CD4-positive, alpha-beta T cell (primary cell): ENCODE measurements at places on chromosomes 6 and 20.

GRCh38 chr6:117327149-117328004 is 62.0 kb downstream of the VGLL2 start:
- no peak for DNase-seq

DNA sequence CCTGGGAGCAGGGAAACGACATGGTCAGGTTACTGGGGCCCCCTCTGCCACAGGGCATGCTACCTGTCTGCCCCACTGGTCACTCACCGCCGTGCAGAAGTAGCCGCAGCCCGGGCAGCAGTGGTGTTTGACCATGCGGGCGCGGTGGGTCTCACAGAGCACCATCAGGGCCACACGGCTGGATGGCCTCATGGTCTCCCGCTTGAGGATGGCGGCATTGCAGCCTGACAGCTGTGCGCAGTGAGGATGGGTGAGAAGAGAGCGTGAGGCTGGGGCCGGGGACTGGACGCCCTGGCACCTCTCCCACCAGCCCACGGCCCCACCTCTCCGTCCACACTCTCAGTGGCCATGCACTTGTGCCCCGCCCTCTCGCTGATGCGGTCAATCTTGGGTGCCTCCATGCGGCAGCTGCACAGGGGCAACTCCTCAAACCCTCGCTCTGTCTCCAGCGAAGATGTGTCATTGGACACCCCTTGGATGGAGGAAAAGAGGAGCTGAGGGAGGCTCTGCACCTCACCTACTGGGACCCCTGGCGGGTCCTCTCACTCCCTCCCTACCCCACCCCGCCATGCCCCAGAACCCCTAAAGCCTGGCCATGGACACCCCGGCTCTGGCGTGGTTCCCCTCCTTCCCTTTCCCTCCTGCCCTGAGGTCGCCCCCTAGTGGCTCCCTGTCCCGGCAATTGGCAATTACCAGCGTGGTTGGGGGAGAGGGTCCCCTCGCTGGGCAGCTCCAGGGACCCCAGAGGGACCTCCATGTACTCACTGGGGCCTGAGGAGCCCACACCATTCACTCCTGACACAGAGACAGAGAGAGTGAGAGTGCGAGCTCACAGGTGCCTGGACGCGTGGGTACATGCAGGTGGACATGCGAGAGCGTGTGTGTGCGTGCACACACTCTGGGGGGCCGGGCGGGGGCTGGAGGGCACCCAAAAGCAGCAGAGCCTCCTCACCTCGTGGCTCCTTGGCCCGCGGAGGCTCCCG is 8.9 kb downstream of the EHMT2 start:
- DNase-seq, result peak; percentile 71

- DNase-seq, result no peak
These were observed 73.0 kb upstream of the NHSL1 start for GRCh38 chr6:138572167-138572875.

DNA sequence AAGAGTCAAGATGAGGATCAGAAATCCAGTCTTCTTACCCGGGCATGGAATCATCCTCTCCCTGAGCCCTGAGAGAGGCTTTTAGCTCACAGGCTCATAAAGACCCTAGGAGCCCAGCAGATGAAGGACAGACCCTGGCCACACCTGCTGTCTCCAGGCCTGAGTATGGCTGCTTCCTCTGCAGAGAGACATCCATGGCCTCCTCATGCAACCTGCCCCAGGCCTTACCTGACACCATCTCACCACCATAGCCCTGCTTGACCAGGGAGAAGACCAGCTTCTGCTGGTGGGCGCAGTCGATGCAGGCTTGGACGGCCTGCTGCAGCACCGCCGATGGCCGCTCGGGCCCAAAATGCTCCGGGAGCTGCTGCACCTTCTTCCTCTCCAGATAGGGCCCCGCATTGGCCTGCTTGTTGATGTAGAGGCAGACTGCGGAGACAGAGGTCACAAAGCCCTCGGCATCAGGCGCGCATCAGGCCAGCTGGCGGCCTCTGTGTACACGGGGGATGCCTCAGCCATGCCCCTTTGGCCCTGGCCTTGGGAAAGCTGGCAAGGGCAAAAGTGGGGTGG is 77.6 kb downstream of the SCML4 start:
- no peak for DNase-seq

GRCh38 chr6:135075018-135075417 is 20.4 kb upstream of the HBS1L start:
- no peak for DNase-seq

DNA sequence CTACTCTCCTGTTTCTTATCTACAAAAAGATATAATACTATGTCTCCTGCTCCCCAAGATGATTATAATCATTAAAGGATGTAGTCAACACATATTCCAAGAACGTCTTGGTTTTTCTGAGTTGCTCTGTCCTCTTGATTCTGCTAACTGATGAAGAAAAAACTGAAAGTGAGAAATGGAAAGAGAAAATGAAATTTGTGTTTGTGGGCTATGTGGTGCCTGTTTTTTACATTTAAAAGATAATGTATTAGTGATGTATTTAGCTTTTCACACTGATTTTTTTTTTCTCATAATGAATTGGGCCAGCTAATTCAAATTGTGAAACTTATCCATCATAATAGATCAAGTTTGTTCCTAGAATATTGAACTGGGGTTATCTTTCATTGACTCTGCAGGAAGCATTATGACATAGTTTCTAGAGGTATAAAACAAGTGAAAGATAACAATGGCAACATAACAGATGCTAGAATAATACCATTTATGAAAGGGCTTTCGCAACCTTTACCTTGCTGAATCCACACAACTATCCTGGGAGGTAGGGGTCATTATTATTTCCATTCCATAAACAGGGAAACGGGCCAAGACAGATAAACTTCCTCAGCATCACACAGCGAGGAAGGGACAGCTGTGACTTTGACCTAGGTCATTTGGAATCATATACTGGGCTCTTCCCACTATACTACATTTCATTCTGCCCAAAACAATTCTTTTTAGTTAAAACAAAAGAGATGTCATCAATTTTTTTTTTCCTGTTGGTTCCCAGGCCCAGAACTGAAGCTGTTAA is 336.7 kb downstream of the GJA1 start:
- no peak for DNase-seq

DNA sequence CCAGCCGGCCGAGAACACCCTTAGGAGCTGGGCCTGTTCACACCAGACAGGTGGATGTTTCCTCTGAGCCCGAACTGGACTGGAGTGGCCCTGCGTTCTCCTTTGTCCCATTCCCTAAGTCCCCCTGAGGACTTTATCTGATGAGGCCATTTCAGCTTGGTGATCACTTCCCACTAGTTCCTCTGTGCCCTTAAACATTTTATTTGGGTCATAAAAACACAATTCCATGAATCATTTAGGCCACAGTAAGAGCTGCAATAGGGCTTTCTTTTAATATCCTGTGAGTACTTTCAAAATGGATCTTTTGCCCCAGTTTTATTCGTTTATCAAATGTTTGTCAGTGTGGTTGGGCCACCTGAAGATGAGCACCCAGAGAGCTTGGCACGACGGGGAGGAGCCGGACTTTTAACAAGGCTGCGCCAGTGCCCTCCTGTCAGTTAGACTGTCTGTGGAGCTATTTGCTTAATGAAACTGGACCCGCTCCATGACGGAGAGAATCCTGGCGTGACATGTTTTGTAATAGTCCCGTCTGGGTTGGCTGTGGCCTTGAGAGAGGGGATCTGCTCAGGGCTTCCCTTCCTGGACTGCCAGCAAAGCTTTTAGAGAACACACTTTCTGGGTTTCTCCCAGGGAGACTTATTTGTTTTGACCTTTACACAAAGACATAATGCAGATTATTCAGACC is 53.5 kb downstream of the ZDHHC14 start:
- no peak for DNase-seq

GRCh38 chr6:5639193-5639592 is 367.5 kb downstream of the NRN1 start:
- no peak for DNase-seq

DNA sequence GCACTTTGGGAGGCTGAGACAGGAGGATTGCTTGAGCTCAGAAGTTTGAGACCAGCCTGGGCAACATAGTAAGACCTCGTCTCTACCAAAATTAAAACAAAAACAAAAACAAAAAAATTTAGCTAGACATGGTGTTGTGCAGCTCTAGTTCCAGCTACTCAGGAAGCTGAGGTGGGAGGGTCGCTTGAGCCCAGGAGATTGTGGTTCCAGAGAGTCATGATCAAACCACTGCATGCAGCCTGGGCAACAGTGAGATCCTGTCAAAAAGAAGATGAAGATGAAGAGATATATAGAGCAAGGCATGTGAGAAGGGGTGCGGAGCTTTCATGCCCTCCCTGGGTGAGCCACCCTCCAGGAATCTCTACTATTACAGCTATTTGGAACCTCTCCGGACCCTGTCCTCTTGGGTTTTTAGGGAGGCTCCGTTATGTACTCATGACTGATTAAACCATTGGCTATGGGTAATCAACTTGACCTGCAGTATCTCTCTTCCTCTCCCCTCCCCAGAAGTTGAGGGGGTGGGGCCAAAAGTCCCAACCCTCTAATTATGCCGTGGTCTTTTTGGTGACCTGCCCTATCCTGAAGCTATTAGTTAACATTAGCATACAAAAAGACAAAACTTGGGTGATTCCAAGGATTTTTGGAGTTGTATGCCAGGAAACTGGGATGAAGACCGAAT is 9.0 kb downstream of the POLH start:
- DNase-seq, result no peak

GRCh38 chr20:39574061-39574460 is 611.9 kb downstream of the DHX35 start:
- no peak for DNase-seq

- peak; percentile 67 for DNase-seq
These were observed 99.1 kb downstream of the HIVEP2 start for GRCh38 chr6:142845624-142846458.

DNA sequence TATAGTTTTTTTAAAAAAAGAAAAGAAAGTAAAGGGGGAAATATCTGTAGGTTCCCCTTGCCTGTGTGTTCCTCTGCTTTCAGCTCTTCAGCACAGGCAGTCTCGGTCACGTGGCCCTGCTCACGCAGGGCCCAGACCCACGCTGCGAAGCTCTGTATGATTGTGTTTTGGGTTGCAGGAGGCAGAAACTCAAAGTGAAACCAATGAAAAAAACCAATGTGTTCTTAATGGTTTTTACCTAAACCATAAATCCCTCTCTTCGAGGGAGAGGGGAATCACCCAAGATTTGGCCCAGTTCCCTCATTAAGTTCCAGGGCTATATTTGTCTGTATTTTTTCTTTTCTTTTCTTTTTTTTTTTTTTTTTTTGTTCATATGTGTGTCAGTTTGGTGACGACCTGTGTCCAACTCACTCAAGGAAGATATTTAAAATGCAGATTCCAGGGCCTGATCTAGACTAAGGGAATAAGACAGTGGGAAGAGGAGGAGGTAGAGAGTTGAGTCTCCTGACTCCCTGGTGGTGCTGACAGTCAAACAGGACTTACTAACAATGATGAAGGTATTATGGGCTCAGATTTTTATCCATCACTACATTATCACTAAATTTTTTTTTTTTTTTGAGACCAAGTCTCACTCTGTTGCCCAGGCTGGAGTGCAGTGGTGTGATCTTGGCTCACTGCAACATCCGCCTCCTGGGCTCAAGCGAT is 33.8 kb upstream of the RREB1 start:
- peak; percentile 37 for DNase-seq

DNA sequence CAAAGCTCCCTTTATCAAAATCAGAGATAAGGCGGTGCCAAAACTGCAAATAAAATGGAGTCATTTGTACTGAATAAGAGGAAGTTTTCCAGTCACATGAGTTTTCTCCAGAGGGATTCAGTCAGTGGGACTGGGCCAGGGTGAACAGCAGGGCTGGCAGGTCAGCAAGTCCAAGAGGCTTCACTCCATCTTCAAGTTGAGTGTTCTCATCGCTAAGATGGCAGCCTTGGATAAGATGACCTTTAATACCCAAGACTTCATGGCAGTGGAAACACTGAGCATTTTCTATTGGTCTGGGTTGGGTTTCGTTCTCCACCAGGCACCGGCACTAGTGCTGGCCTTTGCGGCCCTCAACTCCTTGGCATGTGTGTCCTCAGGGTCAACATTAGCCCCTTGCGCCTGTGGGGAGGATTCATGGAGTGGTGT is 29.3 kb upstream of the IGF2R start:
- DNase-seq, result no peak
